Immature natural killer cell (primary cell): ENCODE measurements at places on chromosomes 4 and X. TPM values are rescaled to one million over a fixed set of nuclear protein-coding genes. Genes with fewer than 3 reads are reported as not detected.

TMPRSS11D gene
- not detected for polyA plus RNA-seq

HSFX3 gene
- polyA plus RNA-seq, result not detected

AMBN gene
- not detected for polyA plus RNA-seq

IL1RAPL2 gene
- polyA plus RNA-seq, result not detected

PAGE2 gene
- polyA plus RNA-seq, result not detected

- no peak for DNase-seq
These were observed 45.2 kb downstream of the CXXC4 start for GRCh38 chr4:104449537-104449936.

DNA sequence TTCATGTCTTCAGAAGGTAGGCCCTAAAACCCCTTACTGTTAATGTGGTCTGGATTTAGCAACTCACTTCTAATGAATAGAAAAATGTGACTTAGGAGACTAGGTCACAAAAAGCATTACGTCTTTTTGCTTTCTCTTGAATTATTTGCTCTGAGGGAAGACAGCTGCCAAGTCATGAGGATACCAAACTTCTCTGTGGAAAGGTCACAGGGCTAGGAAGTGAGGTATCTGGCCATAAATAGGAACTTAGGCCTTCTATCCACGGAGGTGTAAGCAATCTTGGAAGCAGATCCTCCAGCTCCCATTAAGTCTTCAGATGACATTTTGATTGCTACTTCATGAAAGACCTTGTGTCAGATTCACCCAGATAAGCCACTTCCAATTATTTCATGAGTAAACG is 120.6 kb downstream of the JADE1 start:
- DNase-seq, result no peak

GRCh38 chr4:40121515-40121914 is 64.9 kb downstream of the N4BP2 start:
- DNase-seq, result no peak

GRCh38 chrX:3815896-3816664 is 102.6 kb upstream of the PRKX start:
- peak; percentile 37 for DNase-seq

DNA sequence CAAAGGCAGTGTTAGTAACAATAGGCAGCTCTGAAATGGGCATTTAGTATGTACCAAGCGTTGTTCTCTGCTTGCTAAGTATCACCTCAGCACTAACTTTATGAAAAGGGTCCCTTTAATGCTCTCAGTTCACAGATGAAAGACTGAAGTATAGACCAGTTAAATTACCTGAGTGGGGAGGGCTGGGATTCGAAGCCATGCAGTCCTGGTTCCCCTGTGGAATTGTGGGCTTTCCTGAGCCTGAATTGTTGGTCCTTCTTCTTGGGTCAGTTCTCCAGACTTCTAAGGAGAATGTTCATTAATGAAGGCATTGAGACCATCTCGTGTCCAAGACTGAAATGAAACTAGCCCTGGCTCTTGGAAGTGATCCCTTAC is 7.7 kb upstream of the PRDM8 start:
- DNase-seq, result no peak

DNA sequence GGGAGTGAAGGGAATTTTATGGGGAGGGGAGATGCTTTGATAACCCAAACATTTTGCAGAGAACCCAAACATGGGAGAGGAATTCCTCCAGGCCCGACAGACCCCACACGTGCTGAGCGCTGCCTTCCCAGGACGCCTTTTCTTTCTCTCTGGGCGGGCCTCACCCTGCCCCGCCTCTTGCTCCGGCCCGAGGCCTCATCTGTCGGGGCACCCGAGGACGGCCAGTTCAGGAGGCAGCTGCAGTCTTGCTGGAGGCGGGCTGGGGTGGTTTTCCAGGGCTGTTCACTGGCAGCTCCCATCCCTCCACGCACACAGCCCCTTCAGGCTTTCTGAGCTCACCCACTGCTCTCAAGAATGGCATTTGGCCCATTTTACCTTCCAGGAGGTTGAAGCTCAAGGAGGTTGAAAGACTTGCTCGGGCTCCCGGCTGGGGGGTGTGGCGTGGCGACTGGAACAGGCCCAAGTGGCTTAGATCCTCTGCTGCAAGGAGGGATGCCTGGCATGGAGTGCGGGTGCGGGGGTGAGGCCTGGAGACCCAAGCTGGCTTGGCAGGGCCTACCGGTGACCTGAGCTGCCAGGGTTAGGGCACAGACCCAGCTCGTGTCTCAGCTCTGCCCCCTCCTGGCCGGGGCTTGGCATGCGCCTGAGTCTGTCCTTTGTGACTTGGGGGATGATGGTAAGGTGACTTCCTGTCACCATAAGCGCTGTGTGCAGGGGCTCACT is 99.2 kb downstream of the PSAPL1 start:
- peak; percentile 64 for DNase-seq

DNA sequence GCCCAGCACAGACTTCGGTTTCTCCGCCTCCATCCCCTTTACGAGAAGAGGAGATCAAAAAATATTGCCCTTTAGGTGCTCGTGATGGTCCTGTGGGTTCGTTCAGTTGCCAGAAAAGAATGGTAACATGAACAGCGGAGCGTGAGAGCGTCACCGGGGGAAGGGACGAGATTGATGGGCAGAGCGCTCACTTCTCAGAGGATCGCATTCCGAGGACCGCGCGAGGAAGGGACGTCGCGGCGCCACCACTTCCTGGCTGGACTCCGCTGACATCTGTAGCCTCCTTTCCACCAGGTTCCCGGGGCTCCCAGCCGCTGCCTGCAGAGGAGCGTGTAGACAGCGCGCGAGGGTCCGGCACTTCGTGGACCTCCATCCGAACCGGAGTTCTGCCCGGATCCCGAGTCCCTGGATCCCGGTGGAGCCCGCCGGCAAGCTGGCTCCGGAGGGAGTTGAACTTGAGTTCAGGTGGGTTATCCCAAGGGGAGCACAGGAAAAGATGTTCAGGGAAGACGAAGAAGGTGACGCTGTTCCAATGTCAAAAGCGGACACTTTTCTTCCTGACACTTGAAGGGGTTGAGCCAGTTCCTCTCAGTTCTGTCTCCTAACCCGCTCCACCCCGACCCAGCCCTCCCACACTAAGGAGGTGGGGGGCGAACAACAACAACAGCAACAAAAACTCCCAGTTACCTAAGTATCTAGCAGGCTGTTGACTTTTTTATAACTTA is 484 bp downstream of the GALNTL6 start:
- no peak for DNase-seq

DNA sequence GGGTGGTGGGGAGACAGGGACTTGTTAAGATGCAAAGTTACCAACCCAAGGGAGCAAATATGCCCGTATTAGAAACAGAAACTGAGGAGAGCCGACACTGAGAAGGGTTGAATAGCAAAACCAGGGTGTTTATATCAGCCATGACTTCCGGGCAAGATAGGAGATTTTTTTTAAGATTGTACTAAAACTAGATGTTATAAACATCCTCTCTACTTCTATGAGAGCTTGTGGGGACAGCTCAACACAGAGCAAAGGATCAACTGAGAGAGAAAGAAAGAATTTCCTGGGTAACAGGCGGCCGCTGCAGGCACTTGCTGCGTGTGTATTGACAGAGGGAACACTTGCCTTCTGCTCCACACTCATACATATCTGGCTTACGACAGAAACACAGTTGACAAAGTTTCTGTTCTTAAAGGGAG is 49.1 kb upstream of the FBXW7 start:
- no peak for DNase-seq

DNA sequence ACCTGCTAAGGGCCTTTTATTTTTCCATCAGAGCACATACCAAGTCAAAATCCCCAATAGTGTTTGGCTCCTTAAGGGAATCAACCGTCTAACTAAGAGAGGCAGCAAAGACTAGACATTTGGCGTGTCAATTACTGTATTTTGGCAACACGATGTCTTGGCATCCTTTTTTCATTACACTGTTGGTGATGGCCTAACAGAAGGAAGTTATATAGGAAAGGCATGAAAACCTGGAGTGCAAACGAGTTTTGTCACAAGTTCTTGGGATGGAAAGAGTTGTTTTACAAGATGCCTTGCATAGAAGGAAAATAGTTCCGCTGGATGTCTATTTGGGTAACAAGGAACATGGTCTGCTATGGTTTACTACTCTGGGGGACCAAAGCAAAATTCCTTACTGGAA is 119.2 kb upstream of the TTC29 start:
- no peak for DNase-seq

DNA sequence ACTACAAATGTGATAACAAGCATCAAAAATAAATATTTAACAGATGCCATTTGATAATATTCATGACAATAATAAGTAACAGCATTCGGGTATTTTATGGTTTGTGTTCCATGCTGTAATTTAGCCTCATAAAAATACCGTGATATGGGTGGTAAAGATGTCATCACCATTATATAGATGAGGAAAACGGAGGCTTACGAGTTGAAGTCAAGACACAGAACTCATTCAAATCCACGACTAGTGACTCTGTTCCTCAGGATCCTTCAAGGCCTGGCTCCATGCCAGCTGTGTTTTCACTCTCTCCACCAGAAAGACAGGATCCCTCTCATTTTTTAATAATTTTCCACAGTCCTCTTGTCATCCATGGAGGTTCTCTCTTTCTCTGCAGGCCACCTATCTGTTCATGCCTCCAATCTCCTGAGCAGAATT is 94.5 kb downstream of the APBB2 start:
- DNase-seq, result no peak

DNA sequence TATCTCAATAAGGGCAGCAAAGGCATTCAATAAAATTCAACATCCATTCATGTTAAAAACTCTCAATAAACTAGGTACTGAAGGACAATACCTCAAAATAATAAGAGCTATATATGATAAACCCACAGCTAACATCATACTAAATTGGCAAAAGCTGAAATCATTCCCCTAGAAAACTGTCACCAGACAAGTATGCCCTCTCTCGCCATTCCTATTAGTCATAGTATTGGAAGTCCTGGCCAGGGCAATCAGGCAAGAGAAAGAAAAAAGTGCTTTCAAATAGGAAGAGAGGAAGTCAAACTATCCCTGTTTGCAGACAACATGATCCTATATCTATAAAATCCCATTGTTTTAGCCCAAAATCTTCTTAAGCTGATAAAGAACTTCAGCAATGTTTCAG is 116.8 kb downstream of the TENT5D start:
- no peak for DNase-seq

DNA sequence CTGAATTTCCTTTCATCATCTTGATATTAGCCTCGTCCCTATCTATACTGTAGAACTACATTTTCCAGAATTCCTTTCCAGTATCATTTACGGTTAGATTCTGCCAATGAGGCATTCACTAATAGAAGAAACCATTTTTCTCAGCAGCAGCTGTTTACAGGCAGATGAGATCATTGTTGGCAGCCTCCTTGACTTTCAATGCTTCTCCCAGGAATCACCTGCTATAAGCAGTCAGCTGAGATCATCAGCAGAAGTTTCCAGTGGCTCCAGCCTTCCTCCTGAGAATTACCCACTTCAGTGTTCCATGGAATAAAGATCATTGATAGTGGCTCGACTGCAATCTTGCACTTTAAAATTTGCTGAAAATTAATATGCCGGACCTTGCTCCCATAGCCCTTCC is 157.3 kb upstream of the TET2 start:
- no peak for DNase-seq

DNA sequence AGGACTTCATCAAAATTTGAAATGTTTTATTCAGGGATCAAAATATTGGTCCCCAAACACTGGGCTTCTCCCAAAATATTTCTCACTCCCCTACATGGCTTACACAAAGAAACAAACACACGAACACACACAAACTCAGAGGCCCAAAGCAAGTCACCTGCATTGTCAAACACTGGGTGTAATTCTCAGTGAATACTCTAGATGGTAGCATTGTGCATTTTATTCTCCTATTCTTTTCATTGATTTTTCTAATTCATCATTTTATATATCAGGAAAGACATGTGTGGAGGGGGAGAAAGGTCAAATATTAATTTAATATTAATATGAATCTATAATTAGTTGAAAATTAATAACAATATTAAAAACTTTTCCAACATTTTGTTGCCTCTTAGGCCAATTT is 72.3 kb upstream of the TNMD start:
- DNase-seq, result no peak

DNA sequence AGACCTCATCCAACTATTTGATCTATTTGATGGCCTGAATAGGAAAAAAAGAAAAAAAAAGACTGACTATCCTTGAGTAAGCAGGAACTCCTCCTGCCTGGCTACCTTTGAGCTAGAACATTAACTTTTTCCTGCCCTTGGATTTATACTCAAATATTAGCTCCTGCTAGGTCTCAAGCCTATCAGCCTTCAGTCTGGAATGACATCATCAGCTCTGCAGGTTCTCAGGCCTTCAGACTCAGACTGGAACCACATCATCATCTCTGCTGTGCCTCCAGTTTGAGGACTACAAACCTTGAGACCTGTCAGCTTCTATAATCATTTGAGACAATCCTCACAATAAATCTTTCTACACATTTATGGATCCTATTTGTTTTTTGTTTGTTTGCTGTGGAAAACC is 754.0 kb upstream of the SLIT2 start:
- DNase-seq, result no peak

DNA sequence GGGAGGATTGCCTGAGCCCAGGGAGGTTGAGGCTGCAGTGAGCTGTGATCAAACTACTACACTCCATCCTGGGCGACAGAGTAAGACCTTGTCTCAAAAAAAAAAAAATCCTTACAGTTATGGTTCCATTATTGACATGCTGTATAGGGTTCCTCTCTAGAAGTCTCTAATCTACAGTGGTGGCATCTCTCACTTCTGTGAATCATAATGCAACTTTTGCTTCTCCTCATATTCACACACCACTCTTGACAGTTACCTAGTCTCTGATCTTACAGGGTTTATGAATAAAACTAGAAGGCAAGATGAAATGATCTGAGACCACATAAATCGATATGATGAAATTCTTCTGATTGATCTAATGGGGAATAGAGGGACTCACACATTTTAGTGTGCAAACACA is 40.6 kb downstream of the DOCK11 start:
- DNase-seq, result no peak

- DNase-seq, result peak; percentile 55
These were observed 532 bp downstream of the ZNF827 start for GRCh38 chr4:145937971-145938611.

- DNase-seq, result no peak
These were observed 2.6 kb upstream of the ATP6AP2 start for GRCh38 chrX:40578039-40578695.

DNA sequence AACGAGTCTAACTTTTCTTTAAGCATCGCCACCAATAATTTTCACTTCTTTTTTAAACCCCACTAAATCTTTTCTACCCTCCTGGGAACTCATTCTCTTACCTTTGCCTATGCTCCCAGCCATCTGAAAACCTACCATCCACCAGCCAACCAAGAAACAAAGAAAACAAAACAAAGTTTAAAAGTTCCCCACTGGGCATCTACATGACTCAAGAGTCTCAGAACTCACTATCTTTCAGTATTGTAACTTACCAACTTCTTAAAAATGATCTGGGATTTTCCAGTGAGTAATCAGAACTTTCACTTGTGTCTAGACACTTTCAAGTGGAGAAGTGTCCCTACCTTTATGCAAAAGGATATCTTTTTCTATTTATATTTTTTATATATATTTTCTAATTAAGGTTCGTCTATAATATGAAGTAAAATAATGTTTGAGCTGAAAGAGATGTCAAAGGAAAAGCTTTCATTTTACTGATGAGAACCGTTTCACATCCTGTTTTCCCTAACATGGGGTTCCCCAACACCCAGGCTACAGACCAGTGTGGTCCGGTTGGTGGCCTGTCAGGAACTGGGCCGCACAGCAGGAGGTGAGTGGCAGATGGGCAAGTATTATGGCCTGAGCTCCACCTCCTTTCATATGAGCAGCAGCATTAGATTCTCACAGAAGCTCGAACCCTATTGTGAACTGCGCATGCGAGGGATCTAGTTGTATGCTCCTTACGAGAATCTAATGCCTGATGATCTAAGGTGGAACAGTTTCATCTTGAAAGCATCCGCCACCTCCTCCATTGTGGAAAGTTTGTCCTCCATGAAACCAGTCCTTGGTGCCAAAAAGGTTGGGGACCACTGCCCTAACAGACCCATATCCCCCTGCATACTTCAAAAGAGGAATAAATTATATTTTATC is 9.8 kb upstream of the TIGD2 start:
- DNase-seq, result no peak
